Stimulated activated CD4-positive, alpha-beta T cell treated with anti-CD3 and anti-CD28 coated beads, Interleukin-2, amount 100 ng/mL, for 24 hours (primary cell): ENCODE measurements at places on chromosomes 7 and 10.

DNA sequence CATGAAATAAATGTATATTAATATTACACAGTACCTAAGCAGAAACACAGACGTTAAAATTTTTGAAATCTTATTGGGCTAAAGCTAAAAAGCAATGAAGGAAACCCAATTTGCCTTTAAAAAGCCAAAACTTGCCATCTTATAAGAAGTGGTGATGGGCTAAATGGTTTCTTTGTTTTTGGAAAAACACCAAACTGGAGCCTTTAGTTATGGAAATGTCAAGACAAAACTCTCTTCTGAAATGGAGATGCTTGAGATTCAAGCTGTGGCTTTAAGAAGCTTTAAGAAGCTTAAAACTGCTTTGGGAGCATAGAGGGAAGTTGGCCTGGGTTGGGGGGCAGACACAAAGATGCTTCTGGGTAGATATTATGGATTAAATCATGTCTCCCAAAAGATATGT is 277.0 kb downstream of the GFRA1 start:
- no peak for DNase-seq

GRCh38 chr10:96168546-96168945 is 38.4 kb downstream of the ZNF518A start:
- DNase-seq, result no peak

- no peak for DNase-seq
Observed at GRCh38 chr10:76576276-76576962, 1061.2 kb downstream of the KCNMA1 start.

DNA sequence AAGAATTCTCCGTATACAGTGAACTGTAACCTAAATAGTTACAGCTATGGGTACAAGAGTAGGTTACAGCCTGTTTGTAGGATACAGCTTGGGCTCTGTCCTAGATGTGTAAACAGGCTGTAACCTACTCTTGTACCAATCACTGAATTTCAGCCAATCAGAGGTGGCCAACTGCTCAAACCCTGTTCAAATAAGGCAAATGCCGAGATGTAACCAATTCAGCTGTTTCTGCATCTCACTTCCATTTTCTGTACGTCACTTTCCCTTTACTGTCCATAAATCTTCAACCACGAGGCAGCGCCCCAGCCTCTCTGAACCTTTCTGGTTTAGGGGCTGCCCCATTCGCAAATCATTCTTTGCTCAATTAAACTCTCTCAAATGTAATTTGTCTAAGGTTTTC is 8.3 kb upstream of the MMP21 start:
- no peak for DNase-seq

DNA sequence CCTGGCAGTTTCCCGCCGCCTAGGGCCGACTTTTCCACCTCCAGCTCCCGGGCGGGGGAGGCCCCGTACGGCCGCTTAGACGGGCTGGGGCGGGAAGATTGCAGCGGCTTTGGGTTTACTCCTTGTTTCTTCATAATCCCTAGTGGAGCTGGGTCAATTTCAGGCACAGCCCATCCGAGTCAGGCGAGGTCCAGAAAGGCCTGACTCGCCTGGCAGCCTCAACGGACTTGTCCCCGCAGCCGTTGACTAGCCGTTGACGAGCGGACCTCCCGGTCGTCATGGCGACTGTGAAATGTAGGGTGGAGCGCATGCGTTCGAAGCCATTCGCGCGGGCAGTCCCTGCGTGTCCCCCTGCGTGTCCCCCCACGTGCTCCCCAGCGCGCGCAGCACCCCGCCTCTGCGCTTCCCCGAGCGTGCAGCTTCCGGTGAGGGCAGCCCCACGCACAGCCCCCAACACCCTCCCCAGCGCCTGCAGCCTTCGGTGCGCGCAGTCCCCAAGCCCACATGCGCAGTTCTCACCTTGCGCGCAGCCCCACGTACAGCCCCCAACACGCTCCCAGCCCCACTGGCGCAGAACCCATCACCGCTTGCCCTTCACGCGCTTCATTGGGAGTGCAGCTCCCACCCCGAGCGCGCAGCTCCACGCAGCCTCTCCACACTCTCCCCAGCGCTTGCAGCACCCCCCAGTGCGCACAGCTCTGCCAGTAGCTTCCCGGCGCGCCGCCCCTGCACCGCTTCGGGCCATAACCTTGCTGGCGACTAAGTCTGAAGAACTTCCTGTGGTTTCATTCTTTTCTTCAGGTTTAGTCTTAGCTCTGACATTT is 67.8 kb downstream of the TBX20 start:
- DNase-seq, result peak; percentile 40

- DNase-seq, result no peak
Observed at GRCh38 chr7:116698396-116698795, 26.4 kb downstream of the MET start.

GRCh38 chr7:91089382-91089963 is 174.8 kb upstream of the FZD1 start:
- DNase-seq, result no peak

- DNase-seq, result no peak
Observed at GRCh38 chr10:51273574-51273973, 199.3 kb downstream of the PRKG1 start.

- DNase-seq, result no peak
Observed at GRCh38 chr10:113665806-113666354, 2.0 kb upstream of the NRAP start.

DNA sequence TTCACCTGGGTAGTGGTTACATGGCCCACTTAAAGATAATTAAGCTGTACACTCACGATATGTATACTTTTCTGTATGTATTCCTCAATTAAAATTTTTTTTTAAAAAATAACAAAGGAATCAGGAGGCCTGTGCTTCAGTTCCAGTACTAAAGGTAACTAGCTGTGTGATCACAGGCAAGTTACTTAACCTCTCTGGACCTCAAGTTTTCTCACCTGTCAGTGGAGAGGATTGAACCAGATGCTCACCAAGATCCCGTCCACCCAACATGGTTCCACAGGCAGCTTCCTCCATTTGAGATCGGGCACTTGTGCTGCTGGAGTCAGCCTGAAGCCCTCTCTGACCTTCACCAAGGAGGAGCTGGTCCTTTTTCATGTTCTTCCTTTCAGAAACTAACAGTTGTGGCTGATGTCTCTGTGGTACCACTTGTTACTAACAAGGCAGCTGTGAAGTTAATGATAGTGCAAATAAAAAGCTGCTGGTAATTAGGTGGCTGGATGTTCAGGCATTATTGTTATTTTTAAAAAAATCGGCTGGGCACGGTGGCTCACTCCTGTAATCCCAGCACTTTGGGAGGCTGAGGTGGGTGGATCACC is 29.4 kb upstream of the SMNDC1 start:
- no peak for DNase-seq

- no peak for DNase-seq
Observed at GRCh38 chr7:32223721-32224120, 153.5 kb upstream of the PDE1C start.

- no peak for DNase-seq
Observed at GRCh38 chr7:3753868-3754267, 452.8 kb downstream of the SDK1 start.

DNA sequence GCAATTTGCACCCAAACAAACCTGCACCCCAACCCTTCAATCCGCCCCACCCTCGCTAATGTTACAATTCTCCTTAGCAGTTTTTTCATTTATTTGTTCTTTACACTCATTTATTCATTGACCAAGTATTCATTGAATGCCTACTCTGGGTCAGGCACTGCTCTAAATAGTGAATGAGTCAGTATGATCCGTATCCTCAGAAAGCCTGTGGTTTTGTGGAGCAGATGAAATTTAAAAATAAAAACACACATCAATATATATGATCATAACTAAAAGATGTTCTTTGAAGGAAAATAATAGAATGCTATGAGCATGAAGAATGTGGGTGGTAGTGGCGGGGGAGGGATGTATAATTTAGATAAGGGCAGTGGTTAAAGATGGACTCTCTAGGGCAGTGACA is 13.3 kb downstream of the IFIT5 start:
- DNase-seq, result no peak

- no peak for DNase-seq
Observed at GRCh38 chr10:81600185-81600584, 274.8 kb upstream of the NRG3 start.

- DNase-seq, result no peak
Observed at GRCh38 chr10:123284022-123284421, 129.8 kb downstream of the BUB3 start.

DNA sequence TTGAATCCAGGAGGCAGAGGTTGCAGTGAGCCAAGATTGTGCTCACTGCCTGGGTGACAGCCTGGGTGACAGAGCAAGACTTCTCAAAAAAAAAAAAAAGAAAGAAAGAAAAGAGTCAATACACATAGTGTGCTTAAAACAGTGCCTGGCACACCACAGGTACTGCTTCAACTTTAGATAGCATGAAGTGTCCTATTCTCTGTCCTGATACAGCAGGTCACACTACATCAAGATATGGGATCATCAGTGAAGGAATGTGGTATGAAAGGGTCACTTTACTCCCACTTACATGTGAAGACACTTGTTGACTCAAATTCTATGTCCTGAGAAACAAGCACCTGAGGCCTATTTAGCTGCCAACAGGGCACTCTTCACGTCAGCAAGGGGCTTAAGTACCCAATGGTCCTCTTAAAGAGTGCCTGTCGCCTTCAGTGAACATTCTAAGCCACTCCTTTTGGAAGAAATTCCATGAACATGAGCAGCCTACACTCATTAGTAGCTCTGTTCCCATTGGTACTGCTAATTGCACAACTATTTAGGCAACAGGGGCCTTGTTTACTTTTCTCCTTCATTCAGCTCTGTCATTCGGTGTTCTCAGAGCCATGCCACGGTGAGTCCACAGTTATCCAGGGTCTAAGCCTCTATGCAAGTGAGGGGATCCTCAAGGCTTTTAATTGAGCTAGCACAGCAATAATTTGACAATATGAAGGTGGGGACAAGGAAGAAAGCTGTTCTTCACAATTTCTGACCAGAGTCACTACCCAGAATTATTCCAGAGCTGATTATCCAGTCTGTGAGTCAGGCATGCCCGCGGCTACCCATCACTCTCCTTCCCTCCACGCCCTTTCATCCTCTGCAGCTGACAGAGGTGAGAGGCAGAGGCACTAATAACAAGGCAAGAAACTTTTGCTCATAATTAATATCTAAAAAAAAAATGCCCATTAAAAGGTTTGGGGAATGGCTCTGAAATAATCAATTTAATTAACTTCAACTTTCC is 56.6 kb upstream of the PTN start:
- no peak for DNase-seq

- no peak for DNase-seq
Observed at GRCh38 chr10:27622596-27622995, 118.5 kb downstream of the RAB18 start.

- DNase-seq, result no peak
Observed at GRCh38 chr7:22610263-22610662, 110.3 kb upstream of the STEAP1B start.

GRCh38 chr10:31528831-31529230 is 209.8 kb downstream of the ZEB1 start:
- DNase-seq, result no peak

- no peak for DNase-seq
Observed at GRCh38 chr7:124722292-124722691, 43.3 kb downstream of the GPR37 start.

DNA sequence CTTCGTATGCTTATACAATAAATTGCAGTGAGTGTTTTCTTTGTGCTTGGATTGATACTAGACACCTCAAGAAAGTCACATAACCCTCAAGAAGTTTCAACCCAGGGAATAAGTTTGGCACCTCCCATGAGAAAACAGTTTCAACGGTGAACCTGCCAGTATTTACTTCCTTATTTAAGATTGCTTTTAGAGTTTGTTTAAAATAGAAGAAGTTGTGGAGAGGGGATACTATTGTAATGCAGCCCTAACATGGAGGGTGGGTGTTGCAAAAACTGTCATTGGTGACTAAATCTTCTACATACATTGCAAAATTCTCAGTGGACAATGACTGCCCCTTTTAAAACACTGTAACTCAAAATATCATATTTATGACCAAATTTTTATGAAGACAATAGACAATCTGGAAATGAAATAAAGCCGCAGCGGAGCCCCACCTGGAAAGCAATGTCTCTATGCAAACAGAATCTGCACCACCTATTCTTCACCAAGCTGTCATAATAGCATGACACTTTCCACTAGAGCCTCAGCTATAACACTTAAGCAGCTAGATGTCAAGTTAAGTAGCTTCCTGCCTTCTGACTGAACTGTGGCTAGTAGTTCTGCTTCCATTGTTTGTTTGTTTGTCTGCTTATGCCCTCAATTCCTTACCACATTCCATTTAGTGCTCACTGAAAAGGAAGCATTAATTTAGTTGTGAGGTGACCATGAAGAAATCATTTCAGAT is 98.2 kb downstream of the MDFIC start:
- no peak for DNase-seq

DNA sequence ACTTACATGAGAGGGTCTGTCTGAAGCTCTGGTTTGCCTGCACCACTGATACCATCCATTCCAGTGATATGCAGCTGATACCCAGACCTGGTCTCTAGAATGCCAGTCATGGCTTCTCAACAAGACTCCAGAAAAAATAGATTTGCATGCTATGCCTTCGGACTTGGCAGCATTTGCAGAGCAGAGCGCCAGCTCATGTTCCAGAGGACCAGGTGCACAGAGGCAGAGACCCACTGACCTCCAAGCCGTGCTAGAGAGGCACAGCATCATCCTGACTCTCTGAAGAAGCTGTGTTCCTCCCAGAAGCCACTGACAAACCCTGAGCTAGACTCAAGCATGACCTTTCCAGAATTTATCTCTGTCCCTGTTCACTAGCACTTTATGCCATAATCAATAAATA is 6.9 kb upstream of the PRKAG2 start:
- no peak for DNase-seq

- no peak for DNase-seq
Observed at GRCh38 chr7:98908585-98908984, 30.3 kb downstream of the TRRAP start.

GRCh38 chr10:70536196-70536861 is 57.8 kb downstream of the PALD1 start:
- no peak for DNase-seq

- DNase-seq, result no peak
Observed at GRCh38 chr7:90817151-90817550, 221.0 kb downstream of the CDK14 start.

GRCh38 chr7:105487579-105488571 is 34.2 kb downstream of the PUS7 start:
- DNase-seq, result no peak

- DNase-seq, result peak; percentile 13
Observed at GRCh38 chr7:50656141-50656895, 91.1 kb upstream of the DDC start.

DNA sequence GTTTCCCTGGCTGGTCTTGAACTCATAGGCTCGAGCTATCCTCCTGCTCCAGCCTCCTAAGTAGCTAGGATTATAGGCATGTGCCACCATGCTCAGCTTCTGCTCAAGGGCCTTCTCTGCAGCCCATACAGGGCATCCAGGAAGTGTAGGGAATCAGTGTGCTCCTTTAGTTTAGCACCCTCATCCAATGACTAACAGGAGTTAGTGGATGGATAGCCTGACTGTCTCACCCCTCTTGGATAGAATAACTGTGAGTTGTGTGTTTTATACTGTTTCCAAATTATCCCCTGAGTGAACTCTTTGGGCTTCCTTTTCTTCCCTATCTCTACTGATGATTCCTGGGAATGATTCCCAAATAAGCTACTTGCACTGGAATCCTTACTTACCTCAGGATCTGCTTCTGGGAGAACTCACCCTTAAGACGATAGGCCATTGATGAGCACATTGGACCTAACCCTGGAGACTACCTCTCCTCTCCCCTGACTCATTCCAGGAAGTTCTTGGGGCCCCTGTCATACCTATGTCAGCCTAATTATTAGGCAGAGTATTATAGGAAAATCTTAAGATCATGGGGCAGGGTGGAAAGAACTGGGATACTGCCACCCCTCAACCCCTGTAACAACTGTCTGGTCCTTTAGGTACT is 18.5 kb downstream of the STRIP2 start:
- DNase-seq, result no peak
